ENCODE measurements at places on chromosomes 7 and 10. TPM values are rescaled to one million over a fixed set of nuclear protein-coding genes. Genes with fewer than 3 reads are reported as not detected.

GRCh38 chr10:122325235-122325634 lies 49.3 kb upstream of the PLEKHA1 start:
- no peak for DNase-seq

DNA sequence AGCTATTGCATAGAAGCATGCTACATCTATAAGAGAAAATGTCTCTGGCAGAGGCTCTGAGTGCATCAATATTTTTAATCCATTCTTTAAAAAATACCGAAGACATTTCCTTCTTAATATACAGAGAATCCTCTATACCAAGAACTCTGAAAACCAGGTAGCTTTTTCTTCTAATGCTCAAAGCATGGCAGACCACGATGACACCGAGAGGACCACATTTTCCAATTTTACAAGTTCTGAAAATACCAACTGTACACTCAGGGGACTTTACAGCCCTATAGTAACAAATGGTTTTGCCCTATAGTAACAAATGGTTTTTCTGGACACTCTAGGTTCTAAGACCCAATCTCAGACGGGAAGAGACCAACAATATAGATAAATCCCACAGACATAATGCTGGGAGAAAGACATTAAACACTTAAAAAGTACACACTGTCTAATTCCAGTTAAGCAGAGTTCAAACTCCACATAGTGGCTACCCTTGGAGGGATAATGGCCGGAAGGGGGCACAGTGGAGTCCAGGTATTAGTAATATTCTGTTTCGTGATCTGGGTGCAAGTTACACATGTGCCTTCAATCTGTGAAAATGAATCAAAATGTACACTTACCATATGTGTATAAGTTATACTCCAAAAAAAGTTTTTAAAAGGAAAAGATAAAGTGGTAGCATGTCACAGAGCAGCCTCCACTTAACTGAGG lies 26.2 kb downstream of the CCDC6 start:
- no peak for DNase-seq

- DNase-seq: no peak
Measured at GRCh38 chr10:60382946-60383681, 6.6 kb downstream of the ANK3 start.

LDB3 gene
- 27.1 TPM for polyA plus RNA-seq

GRCh38 chr10:78960316-78960800 lies 108.4 kb upstream of the ZMIZ1 start:
- peak; percentile 72 for DNase-seq

POLR2J2 gene
- 2.9 TPM for polyA plus RNA-seq

ZNF467 gene
- 29.0 TPM for polyA plus RNA-seq

FGFR2 gene
- 298 TPM for polyA plus RNA-seq

All from right lung (tissue), 10 donors.